ENCODE measurements at places on chromosomes 3 and 15.

- DNase-seq: no peak
Observed at GRCh38 chr3:64151342-64151871, 73.9 kb downstream of the PRICKLE2 start.

DNA sequence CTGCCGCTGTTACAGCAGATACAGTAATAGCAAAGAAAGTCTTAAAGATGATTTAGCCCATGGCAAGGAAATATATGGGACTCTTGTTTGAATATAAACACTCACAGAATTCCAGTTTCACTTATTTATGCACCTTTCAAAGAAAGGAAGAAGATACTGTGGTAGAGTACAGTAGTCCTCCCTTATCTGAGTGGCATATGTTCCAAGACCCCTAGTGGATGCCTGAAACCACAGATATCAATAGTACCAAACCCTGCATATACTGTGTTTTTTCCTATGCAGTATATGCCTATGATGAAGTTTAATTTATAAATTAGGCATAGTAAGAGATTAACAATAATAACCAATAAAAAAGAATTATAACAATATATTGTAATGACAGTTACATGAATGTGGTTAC lies 8.2 kb downstream of the MAP2K1 start:
- no peak for DNase-seq

- DNase-seq: no peak
Observed at GRCh38 chr15:82934100-82934880, 18.2 kb downstream of the HOMER2 start.

GRCh38 chr3:47399531-47400270 lies 18.9 kb downstream of the PTPN23 start:
- no peak for DNase-seq

- DNase-seq: no peak
Observed at GRCh38 chr15:85109333-85109732, 127.7 kb downstream of the PDE8A start.

GRCh38 chr15:29089731-29090616 lies 179.6 kb downstream of the NSMCE3 start:
- no peak for DNase-seq

DNA sequence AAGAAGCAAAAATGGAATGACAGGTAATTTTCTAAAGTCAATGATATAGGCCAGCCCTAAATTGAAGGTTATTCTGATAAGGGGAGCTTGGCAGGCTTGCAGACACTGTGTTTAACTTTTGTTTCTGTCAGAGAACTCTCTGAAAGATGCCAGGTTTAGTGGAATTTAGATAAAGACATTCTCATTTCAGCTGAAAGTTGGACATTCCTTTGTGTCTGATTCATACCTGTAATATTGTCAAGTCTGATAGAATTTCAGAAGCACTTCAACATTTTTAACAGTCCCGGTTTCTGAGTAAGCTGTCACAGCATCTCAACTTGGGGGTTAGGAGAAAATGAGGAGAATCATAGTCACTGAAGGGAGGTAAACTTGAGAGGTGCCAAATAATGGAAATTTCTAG lies 84.0 kb downstream of the DIPK2A start:
- peak; percentile 39 for DNase-seq

DNA sequence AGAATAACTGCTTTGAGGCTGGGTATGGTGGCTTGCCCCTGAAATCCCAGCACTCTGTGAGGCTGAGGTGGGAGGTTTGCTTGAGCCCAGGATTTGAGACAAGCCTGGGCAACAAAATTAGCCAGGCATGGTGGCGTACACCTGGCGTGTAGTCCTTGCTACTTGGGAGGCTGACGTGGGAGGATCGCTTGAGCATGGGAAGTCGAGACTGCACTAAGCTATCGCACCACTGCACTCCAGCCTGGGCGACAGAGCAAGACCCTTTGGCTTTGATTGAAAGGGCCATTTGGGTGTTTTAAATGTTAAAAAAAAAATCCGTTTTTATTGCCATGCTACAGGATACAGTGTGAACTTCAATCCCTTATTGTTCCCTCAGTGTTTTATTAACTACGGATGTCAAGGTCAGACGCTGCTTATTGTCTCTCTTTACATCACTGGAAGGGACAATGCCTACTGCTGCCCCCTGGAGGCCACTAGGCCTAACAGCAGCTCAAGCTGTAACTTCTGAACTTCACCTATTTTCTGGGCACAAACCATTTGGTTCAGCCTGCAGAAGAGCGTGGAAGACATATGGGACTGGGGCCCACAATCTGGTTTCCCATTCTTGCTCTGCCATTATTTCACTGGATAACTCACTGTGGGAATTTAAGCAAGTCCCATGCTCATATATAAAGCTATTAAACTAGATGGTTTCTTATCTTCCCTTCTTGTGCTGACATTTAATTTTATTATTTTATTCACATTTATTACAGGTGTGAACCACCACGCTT lies 15.3 kb upstream of the IREB2 start:
- peak; percentile 55 for DNase-seq

- DNase-seq: no peak
Observed at GRCh38 chr3:27322634-27323033, 46.5 kb downstream of the NEK10 start.

DNA sequence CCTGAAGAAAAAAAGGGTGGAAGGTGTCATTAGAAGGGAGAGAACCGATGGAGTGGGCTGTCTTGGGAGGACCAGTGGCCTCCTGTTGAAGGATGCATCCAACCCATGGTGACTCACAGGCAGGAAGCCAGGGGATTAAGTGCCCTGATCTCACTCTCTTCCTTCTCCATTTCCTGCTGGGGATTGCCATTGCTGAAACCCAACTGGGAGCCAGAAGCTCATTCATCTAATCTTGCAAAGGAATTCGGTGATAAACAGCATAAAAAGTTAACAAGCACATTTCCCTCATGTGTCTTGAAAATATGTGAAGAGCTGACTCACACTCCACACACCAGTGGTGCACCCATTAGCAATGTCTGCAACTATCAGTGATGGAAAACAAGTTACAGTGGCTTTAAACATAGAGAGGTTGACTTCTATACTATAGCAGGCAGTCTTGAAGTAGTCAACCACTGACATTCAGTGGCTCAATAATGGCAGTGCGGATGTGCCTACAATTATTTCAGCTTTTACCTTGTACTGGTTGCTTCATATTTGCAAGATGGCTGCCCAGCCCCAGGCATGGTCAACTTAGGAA lies 12.8 kb upstream of the CSRNP1 start:
- DNase-seq: peak; percentile 92
